Right forelimb (tissue), 1 donor: ENCODE measurements at places on chromosomes 7 and 10.

GRCh38 chr10:97396056-97396455 is 5.1 kb downstream of the RRP12 start:
- no peak for DNase-seq

DNA sequence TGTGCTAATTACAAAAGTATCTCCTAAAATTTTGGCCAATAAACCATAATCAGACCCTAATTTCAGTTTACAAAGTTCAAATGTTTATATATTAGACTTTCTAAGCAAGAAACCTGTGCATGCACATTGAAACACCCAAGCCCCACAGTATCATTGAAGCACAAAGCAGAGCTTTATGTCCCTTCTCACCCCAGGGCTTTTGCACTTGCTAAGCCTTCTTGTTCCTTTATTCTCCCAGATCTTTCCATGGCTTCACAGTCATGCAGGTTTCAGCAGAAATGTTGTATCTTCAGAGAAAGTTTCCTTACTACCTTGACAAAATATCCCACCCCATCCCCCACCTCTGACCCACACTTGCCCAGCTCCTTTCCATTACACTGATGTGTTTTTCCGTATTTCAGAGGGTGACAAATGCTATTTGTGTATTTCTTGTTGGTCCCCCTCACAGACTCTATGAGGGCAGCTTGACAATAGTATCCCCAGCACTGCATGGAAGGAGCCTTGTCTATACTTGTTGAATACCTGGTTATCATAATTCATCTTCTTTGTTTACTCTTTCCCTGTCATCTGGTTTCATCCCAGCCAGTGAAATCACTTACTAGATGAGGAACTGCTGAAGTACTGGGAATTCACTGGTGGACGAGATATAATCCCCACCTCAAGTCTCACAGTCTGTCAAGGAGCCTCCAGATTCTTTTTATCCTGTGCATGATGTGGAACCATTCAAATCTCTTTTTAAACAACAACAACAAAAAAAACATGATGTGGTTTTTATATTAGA is 24.0 kb upstream of the PCGF5 start:
- DNase-seq = no peak

DNA sequence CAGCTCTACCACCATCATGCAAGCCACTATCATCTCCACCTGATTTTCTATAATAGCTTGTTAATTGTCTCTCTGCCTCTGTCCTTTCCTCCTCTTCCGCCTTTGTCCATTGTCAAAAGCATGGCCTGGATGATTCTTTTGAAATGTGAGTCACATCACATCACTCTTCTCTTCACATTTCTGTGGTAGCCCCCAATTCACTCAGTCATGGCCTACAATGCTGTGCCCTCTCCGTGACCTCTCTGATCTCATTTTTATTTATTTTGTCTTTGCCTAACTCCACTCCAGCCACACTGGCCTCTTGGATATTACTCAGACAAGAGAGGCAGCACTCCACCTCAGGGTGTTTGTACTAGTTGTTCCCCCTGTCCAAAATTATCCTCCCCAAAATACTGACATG is 4.9 kb upstream of the ABCB4 start:
- DNase-seq = no peak

DNA sequence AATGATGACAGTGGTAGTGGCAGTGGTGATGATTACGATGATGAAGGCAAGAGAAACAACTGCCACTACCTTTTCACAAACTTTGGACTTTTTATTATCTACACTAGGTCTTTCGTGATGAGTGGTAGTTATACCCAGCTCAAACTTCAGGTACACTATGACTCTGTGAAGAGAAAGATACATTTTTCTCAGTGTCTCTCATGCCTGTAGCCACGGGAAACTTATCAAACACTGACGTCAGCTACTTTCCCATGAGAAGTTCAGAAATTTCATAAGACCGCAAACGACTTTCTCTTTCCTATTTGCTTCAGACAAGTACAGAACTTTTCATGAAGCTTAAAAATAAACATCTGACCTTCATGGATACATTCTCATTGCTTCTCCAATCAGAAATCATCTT is 57.0 kb downstream of the CALD1 start:
- DNase-seq = no peak

DNA sequence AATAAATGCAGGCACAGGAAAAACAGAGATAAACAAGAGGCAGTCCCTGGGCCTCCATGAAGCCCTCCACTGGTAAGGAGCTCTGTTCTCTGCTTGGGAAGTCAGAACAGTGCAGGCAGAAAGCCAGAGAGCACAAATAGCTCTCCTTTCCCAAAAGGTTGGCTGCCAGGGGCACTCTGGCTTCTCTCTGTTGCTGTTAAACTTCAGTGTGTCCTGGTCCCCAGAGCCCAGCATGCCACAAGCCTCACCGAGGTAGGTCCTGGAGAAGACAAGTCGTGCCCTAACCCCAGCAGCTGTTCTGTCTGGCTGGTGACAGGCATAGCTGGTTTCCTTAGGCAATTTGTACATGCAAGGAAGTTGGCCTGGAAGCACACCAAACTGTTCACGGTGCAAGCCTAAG is 17.3 kb downstream of the SLC16A12 start:
- DNase-seq = no peak
